ENCODE measurements at places on chromosomes 7 and 10.

DNA sequence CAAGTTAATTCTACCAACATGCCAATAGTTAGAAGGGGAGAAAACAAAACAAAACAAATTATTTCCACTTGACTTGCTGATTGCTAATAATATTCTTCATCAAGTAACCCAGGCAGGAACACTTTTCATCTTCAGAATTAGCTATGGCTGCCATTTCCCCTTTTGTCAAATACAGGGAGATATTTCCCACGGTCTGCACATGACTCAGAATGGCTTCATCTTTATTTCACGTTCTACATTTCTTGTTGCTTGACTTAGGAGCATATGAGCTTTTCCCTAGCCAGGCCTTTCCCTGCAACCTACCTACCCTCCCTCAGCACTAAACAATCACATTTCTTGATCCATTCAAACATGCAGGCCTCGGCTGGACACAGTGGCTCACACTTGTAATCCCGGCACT lies 6.5 kb downstream of the CPVL start:
- DNase-seq: no peak

DNA sequence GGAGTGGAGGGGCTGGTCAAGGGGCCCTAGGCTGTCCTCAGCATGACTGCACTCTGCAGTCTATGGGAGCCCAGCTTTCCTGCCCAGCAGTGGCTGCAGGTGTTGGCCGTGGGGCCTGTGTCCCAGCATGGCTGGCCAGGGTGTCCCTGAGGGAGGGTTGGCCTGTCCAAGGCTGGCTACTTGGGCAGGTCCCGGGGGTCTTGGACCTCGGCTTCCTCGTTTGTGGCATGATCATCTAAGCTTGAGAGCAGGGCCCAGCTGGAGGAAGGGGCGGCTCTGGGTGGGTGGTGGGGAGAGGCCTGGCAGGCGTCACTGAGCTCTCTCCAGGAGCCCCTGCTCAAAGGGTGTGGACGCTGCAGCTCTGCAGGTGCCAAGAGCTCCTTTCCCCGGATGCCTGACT lies 43.7 kb upstream of the CFAP46 start:
- DNase-seq: no peak

DNA sequence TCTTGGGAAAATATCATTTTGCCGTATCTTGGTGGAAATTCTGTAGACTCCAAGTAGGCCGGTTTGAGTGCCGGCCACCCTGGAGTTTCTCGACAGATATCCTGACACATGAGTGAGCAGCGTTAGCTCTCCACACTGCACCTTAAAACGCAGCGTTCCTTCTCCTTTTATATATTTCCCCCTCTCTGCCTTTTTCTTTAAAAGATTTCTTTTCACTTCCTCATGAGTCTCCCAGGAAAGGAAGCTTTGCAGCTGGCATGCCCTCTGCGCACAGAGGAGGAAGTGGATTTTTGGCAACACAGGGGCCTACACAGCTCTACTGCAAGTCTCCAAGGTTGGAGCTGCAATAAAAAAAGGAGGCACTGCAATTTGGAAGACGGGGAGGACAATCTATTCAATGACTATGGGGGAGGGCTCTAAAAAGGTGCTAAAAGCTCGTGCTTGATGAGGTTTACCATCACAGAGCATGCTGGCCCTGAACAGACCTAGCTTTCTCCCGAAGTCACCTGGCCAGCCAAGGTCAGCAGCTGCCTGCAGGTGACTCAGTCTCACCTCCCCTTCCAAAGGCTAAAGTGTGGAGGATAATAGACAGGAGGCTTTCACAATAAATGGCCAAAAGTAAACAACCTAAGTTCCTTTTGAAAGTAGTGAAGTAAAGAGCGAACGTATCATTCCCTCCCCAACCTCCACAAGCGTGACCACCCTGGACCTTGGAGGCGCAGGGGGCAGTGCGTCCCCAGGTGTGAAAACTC lies 252.8 kb downstream of the ZMYND11 start:
- no peak for DNase-seq

DNA sequence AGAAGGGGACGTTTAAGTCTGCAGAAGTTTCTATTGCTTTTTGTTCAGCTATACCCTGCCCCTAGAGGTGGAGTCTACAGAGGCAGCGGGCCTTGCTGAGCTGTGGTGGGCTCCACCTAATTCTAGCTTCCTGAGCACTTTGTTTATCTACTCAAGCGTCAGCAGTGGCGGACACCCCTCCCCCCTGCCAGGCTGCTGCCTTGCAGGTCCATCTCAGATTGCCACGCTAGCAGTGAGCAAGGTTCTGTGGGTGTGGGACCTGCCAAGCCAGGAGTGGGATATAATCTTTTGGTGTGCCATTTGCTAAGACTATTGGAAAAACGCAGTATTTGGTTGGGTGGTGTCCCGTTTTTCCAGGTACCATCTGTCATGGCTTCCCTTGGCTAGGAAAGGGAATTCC lies 147.3 kb upstream of the PRPS1L1 start:
- DNase-seq: no peak

DNA sequence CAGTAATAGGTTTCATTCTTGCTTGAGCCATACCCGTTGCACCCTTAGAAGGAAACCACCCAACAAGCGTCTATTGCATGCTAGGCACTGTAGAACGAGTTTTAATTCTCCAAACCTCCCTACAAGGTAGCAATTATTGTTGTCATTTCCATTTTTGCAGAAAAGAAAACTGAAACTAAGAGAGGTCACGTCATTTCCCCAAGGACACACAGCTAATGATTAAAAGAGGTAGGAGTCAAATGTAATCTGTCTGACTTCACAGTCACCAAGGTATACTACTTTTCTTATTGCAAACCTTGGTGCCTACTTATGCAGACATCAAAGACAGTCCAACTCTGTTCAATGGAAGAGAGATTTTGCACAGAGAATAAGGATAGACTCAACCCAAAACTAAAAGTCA lies 49.1 kb upstream of the C1QL3 start:
- DNase-seq: no peak

DNA sequence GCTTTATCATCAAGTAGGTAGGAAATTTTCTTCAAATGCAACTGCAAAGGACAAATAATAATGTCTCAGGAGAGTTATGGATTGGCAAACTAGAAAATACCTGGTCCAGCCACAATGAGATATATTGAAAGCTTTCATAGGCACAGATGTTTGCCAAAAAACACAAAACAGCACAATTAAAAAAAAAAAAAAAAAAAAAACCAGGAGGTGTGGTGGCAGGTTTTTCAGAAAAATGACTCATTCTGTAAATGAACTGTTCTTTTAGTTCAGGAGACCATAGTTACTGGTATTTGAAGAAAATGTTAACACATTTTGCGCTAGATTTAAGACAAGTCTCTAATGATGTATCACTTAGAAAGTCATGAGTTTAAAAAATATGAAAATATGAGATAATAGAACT lies 55.0 kb upstream of the JCAD start:
- no peak for DNase-seq

DNA sequence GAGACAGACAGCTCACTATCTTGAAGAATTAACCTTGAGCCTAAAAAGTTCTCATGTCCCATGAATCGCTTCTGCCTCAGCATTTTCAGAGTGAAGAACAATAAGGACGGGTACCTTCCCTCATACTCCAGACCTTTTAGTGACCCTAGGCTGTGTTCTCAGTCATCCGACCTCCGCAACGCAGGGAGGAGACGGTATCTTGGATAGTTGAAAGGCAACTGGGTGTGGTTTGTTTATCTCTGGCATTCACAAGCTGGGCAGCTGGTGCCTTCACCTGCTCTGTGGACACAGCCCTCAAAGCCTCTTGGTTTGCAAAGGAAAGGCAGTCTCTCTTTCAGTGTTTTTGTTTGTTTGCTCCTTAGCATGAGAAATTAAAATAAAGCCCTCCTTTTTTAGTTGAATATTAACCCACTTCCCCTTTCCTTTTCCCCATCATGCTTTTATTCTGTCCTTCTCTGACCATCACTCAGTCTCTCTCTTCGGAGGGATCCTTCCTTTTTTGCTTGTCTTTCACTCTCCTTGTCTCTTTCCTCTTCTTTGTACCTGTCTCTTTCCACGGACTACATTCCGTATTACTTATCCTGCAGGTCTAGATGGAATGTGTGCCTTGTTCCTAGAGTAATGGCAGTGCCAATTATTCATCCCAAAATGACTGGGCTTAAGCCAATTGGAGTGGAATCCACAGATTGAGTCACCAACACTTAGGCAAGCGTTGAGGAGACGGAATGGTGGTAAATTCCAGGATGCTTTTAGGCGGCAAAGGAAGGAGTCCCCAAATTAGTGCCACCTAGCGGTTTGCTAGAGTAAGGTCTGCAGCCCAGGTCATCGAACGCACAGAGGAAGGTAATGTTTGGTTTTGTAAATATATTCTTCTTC lies 45.8 kb downstream of the PRR15 start:
- DNase-seq: no peak

GRCh38 chr10:69124563-69125268 lies 738 bp downstream of the VPS26A start:
- peak; percentile 51 for DNase-seq

DNA sequence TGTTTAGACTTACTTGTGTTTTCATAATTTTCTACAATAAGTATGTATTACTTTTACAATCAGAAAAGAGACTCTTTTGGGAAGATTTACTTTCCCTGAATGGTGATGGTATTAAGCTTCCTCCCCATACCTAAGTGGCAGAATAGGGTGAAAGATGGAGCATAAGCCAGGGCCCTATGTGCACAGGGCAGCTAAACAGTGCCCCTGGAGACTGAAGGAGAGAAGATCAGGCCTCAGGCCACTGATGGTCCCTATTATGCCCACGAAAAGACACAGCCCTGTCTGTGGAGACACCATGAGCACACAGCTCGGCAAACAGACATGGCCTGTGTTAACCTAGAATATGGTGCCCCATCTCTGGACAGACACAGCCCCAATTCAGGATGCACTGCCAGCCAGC lies 139.4 kb downstream of the OAT start:
- DNase-seq: no peak

- no peak for DNase-seq
These were observed 103.4 kb downstream of the SDK1 start for GRCh38 chr7:3404501-3404900.

GRCh38 chr10:116155191-116155590 lies 117.8 kb downstream of the GFRA1 start:
- no peak for DNase-seq

GRCh38 chr7:30511973-30512662 lies 7.5 kb upstream of the GGCT start:
- DNase-seq: no peak

All from activated CD4-positive, CD25-positive, alpha-beta regulatory T cell treated with anti-CD3 and anti-CD28 coated beads, Interleukin-2, amount 50 U/mL, for 72 hours (primary cell).